ENCODE measurements at places on chromosomes 7 and 10. TPM values are rescaled to one million over a fixed set of nuclear protein-coding genes. Genes with fewer than 3 reads are reported as not detected.
A peak's percentile ranks its signal among the peaks of the same experiment; 100 is the strongest.

STRIP2 gene
- 0.11 TPM for polyA plus RNA-seq

ANKRD61 gene
- polyA plus RNA-seq = not detected

DNAJC30 gene
- polyA plus RNA-seq = 4.6 TPM

- no peak for DNase-seq
Observed at GRCh38 chr10:78041170-78042057, 7.8 kb downstream of the RPS24 start.

DNA sequence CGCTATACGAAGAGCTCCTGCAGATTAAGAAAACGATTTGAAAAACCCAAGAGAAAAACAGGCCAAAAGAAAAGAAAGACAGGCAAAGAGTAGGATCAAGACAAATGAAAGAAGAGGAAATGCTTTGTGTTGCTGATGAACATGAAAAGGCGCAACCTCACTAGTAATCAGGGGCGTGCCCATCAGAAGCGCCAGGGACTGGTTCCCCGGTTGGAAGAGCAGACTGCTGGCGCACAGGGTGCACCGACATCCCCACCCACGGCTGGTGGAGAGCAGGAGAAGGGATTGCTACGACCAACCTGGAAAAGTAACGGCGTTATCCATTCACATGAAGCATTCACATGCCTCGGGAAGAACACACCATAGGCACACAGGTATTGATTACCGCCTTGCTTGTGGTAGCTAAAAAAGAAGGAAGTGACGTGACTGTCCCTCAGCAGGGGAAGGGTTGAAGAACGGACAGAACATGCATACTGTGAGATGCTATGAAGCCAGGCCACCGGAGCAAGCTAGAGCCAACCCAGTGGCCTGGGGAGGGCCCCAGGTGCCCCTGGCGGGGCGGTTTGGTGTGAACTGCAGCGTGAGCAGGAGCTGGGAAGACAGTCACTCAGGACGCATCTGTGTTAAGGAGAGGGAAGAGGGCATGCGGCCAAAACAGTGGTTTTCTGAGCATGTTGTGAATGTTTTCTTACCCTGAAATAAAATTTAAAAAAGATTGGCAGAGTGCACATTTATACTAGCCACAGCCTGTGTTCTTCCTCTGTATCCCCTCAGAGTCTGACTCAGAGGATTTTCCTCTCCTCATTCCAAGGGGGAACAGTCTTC lies 18.3 kb downstream of the AGAP3 start:
- DNase-seq = no peak

- DNase-seq = no peak
Observed at GRCh38 chr7:39645482-39646407, 22.4 kb downstream of the RALA start.

CALML3 gene
- not detected for polyA plus RNA-seq

PRXL2A gene
- 0.61 TPM for polyA plus RNA-seq

TLX1 gene
- polyA plus RNA-seq = not detected

DNA sequence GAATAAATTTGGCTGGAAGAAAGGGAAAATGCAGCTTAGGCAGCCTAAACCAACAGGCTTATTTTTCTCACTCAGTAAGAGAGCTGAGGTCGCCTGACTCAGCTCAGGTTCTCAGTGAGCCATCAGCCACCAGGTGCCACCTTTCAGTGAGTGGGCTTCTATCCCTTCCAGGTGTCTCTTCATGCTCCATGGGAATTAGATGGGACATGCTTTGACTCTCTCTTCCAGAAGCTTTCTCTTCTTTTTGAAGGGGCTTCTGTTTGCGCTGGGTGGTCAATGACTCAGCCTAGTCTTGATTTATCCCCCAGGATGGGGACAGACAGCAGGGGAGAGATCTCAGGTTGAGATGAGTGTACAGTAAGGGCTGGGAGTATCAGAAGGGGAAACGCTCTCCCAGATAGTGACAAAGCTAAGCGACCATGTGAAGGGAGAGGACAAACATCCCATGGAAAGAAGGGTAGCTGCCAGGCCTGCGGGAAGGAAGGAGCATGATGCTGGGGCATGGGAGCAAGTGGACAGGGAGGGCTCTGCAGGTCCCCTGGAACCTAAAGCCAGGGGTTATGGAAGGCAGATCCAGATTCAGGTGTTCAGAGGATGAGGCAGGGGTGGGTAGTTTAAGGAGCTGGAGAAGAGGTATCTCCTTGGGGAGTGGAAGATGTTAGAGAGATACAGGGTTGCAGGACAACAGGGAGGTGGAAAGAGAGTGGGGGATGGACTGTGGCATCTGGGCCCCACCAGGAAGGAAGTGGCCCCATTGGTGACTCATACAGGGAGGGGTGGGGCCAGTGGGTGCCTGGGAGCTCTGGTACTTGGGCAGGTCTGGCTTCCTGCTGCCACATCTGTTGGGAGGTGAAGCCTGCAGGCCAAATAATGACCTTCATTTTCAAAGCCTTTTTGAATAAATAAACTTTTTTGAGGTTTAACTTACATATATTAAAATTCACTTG lies 32.5 kb downstream of the OGDH start:
- DNase-seq = peak; percentile 93

DNA sequence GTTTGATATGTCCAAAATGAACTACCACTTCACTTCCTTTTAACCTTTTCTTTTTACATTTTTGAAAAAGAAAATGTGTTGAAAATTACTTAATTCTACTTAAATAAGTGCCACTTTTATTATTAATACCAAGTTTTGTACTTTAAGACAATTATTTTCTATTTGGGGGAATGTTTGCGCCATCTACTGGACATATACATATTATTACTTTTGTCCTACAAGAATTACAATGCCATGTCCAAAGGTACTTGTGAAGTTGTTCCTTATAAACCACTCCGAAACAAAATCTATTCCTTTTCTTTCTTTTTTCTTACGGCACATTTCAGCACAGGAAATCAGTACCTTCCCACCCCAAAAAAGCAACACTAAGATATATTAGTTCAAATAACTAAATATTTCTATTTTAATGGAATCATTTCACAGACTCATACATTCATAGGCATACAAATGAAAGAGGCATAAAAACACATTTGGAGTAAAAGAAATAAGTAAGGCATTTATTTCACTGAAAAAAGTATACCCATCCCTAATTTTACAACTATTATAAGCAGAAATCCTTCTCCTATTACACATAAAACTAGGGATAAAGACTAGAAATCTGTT lies 169.9 kb downstream of the RNF133 start:
- DNase-seq = no peak

Data from CD14-positive monocyte (primary cell).